T-helper 17 cell (primary cell): ENCODE measurements at places on chromosomes 12 and 14.

GRCh38 chr12:89750389-89751351 is 42.0 kb upstream of the ATP2B1 start:
- H3K4me3 ChIP-seq, result no peak overlapping the region
- no peaks in the 10 kb centered on the region for H3K27me3 ChIP-seq
- H3K27ac ChIP-seq, result no peak overlapping the region
- H3K4me1 ChIP-seq, result peaks cover 1% of the 10 kb centered on the region
- DNase-seq, result no peak

- H3K36me3 ChIP-seq, result peaks cover 8% of the 10 kb centered on the region
- peak overlapping the region; percentile 43 for H3K27ac ChIP-seq
- H3K4me3 ChIP-seq, result no peak overlapping the region
- no peaks in the 10 kb centered on the region for H3K27me3 ChIP-seq
- no peak for DNase-seq
Observed at GRCh38 chr12:120721866-120722265, 3.8 kb upstream of the ACADS start.

DNA sequence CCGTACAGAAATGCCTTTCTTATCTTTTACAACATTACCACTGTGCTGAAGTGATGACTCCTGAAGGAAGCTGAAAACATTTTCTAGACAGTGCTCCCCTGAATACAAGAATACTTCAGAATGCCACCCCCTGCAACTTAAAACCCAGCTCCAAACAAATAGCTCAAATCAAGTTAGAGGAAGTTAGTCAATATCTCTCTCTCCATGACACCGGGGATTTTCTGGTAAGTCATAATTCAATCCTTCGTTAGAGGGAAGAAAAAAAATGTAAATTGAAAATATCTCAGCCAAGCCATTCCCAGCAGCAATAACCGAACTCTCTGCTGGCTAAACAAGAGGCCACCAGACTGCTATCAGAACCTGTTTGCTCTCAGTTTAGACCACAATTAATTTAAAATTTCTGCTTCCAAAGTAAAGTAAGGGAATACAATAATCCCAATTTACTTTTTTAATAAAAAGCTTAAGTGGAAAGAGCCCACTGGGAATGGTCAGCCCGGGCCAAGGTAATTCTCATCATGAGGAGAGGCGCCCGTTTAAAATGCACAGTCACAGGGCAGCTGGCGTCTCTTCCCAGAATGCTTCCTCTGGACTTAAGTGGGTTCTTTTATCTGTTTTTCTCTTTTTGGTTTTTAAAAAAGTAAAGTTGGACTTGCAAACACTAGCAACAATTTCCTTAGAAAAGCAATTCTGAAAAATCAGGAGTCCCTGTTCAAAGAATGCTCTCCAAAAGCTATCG is 710.1 kb upstream of the STXBP6 start:
- no peaks in the 10 kb centered on the region for H3K4me1 ChIP-seq
- H3K27ac ChIP-seq, result no peak overlapping the region
- DNase-seq, result no peak
- no peaks in the 10 kb centered on the region for H3K27me3 ChIP-seq
- no peak overlapping the region for H3K4me3 ChIP-seq
- no peaks in the 10 kb centered on the region for H3K36me3 ChIP-seq

DNA sequence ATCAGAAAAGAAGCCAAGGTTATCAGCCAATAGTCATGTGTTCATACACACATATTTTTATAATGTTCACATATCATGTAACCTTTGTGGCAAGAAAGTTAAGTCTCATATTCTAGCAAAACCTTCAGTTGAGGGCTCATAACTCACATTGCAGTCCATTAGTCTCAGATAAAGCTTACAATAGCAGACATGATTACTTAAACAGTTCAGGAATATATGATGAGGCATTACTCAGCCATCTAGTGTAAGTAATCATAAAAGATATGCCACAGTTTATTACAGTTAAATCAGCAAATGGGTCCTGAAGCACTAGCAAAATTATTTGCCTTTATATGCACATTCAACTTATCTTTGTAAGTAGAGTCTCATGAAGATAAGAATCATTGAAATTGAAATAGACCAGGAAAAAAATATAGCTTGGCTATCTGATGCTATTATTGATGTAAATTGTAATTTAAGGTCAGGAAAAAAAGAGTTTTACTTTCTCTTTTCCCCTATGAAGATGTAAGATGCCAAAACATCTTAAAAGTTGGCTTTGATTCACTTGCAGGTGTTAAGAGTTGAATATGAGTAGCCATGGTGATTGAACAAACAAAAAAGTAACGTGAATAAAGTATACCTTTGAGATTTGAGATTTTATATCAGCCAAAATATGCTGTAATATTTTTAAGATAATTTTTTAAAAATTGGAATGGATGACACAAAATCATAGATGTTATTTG is 537.0 kb downstream of the SLC6A15 start:
- no peaks in the 10 kb centered on the region for H3K27me3 ChIP-seq
- no peak overlapping the region for H3K27ac ChIP-seq
- no peak overlapping the region for H3K4me3 ChIP-seq

DNA sequence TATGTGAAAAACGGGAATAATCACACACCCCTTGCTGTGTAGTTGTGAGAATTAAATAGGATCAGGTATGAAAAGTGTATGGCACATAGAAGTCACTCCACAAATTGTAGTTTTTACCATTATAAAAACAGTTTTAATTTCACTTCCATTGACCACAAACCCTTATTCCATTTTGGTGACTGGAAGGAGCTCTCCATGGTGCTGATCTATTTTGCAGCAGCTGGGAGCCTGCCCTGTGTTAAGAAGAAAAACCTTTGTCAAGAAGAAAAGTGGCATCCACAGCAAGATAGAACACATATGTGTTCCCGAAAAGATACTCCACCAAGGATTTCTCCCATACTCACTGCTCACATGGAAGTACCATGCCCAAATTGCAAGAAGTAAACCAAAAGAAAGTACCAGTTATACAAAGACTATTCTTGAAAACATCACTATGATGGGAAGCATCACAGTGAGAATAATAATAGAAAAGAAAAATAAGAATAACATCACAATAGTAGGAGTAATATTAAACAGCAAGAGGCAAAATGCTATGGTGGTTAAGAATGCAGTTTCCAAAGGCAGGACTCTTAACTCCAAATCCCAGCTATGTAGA is 58.7 kb downstream of the TUNAR start:
- H3K27ac ChIP-seq, result no peak overlapping the region
- no peaks in the 10 kb centered on the region for H3K27me3 ChIP-seq
- H3K4me1 ChIP-seq, result no peaks in the 10 kb centered on the region
- DNase-seq, result no peak

GRCh38 chr14:33163600-33163999 is 224.9 kb downstream of the NPAS3 start:
- H3K27ac ChIP-seq, result no peak overlapping the region
- no peaks in the 10 kb centered on the region for H3K36me3 ChIP-seq
- H3K27me3 ChIP-seq, result peaks cover 5% of the 10 kb centered on the region
- no peak for DNase-seq

GRCh38 chr12:2352203-2352602 is 299.4 kb downstream of the CACNA1C start:
- peaks cover 6% of the 10 kb centered on the region for H3K4me1 ChIP-seq
- no peaks in the 10 kb centered on the region for H3K36me3 ChIP-seq
- no peak overlapping the region for H3K4me3 ChIP-seq
- H3K27ac ChIP-seq, result no peak overlapping the region
- no peak for DNase-seq

GRCh38 chr12:52280319-52280795 is 5.9 kb downstream of the KRT86 start:
- no peaks in the 10 kb centered on the region for H3K36me3 ChIP-seq
- peaks cover 32% of the 10 kb centered on the region for H3K27me3 ChIP-seq
- peaks cover 4% of the 10 kb centered on the region for H3K4me1 ChIP-seq
- DNase-seq, result no peak

DNA sequence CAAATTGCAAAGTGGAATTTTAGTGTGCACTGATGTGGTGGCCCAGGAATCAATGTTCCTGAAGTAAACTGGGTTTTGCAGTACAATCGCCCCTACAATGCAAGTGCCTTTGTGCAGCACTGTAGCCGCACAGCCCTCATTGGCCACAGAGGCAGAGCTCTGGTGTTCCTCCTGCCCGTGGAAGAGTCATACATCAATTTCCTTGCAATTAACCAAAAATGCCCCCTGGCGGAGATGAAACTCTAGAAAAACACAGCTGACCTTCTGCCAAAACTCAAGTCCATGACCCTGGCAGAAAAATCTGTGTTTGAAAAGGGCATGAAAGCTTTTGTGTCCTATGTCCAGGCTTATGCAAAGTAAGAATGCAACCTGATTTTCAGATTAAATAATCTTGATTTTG is 117.9 kb upstream of the PRB2 start:
- DNase-seq, result no peak
- H3K27me3 ChIP-seq, result peaks cover 4% of the 10 kb centered on the region
- no peaks in the 10 kb centered on the region for H3K4me1 ChIP-seq
- no peak overlapping the region for H3K27ac ChIP-seq
- H3K36me3 ChIP-seq, result no peaks in the 10 kb centered on the region
- no peak overlapping the region for H3K4me3 ChIP-seq

DNA sequence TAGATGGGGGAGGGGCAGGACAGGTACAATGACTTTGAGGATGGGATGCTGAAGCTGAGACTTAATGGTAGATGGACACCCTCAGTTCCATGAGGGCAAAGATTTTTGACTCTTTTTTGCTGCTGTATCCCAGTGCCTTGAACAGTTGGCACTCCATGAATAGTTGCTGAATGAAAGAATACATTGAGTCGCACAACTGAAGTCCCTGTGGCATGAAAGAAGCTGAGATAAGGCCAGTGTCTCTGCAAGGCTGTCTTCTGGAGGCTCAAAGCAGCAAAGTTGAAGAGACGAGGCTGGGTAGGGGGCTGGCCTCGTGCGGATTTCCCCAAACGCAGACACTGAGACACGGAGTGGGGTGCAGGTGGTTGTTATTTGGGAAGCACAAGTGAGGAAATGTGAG is 179.3 kb downstream of the ADCK1 start:
- no peak overlapping the region for H3K4me3 ChIP-seq
- peaks cover 6% of the 10 kb centered on the region for H3K4me1 ChIP-seq
- H3K27ac ChIP-seq, result no peak overlapping the region
- DNase-seq, result no peak

DNA sequence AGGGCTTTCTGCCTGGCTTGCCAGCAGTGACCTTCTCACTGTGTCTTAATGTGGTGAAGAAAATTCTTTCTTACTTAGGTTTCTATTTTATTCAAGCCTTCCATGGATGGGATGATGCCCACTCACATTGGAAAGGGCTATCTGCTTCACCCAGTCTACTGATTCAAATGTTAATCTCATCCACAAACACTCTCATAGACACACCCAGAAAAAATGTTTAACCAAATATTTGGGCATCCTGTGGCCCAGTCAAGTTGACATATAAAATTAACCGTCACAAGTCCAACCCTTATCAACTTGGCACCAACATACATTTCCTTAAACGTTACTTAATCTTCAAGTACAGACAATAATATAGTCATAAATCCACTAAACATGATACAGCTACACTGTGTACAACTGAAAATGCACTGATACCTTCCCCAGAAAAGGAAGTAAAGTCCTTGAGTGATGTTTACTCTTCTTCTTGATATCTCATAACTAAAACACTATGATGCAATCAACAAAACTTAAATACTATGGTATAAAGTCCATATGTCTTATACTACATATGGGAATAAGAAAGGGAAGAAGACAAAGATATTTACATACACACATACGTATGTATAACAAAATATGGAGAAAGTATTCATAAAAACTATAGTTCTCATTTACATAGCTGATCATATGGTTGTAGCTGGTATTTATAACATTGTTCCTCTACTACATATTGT is 394.7 kb upstream of the NOVA1 start:
- no peak for DNase-seq
- H3K4me1 ChIP-seq, result no peaks in the 10 kb centered on the region
- H3K36me3 ChIP-seq, result no peaks in the 10 kb centered on the region
- H3K27ac ChIP-seq, result no peak overlapping the region
- H3K27me3 ChIP-seq, result no peaks in the 10 kb centered on the region

- H3K27me3 ChIP-seq, result peaks cover 19% of the 10 kb centered on the region
- H3K36me3 ChIP-seq, result peaks cover 3% of the 10 kb centered on the region
- H3K4me3 ChIP-seq, result peak overlapping the region; percentile 12
- DNase-seq, result no peak
Observed at GRCh38 chr14:59161561-59162175, 26.8 kb upstream of the DAAM1 start.

DNA sequence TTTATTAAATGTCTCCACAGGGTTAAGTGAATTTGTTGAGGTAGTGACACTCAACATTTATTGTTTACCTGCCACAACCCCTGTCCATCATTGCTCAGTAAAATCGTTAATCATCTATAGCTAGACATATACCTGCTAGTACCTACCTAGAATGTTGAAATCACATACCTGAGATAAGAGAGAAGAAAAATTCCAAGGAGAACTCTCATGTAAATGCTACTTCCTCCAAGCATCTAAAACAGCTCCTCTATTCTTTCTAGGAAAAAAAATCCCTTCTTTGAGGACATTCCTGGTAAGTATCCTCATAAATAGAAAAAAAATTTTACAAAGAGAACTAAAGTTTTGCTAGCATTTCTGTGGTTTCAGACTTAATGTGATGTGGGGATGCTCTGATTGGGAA is 325.1 kb downstream of the DAD1 start:
- no peaks in the 10 kb centered on the region for H3K36me3 ChIP-seq
- H3K4me1 ChIP-seq, result no peaks in the 10 kb centered on the region
- H3K27me3 ChIP-seq, result no peaks in the 10 kb centered on the region
- H3K4me3 ChIP-seq, result no peak overlapping the region
- no peak overlapping the region for H3K27ac ChIP-seq
- DNase-seq, result no peak

DNA sequence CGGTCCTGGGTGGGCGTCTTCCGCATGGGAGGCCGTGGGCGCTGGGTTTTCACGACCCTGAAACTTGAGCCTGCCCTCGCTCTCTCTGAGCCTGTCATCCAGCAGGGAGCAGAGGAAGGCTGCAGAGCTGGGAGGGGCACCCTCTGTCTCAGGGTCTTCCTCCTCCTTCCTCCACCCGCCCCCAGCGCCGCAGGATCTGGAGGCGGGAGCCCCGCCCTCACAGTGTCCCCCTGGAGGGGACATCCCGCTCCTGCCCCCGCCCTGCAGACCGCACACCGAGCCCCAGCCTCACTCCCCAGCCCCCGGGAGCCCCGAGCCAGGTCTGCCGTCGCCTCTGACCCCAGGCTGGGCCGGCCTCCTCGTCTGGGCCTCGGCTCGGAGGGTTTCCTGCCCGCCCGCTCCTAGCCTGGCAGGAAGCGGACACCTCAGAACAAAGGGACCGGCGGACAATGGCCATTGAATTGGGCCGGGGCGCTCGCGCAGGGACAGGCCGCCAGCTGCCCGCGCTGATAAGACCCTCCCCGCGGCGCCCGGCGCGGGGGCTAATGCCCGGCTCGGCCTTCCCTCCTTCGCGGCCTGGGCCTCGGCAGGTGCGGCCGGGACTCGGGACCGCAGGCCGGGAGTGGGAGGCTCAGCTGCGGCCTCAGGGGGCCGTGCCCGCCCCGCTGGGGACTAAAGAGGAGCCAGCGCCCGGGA is 15.3 kb upstream of the NUDT14 start:
- H3K4me3 ChIP-seq, result no peak overlapping the region
- peaks cover 9% of the 10 kb centered on the region for H3K36me3 ChIP-seq
- no peak overlapping the region for H3K27ac ChIP-seq
- peaks cover 41% of the 10 kb centered on the region for H3K27me3 ChIP-seq
- peaks cover 19% of the 10 kb centered on the region for H3K4me1 ChIP-seq

DNA sequence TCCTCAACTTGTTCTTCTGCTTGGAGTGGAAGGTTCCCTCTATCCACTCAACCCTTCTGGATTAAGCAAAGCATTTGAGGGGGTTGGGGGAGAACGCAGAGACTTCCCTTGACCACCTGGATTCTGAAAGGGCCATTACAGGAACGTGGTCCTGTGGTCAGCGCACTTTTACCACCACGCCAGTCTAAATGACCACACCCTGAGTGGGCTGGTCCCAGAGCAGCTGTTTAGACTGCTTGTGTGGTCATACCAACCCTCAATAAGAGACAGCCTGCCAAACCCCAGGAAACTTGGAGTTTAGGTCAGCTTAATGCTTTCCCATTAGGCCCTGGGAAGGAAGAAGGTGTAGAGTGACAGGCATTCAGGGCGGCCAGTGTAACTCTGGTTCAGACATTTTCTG is 165.5 kb upstream of the ATP2B1 start:
- H3K36me3 ChIP-seq, result no peaks in the 10 kb centered on the region
- H3K27me3 ChIP-seq, result no peaks in the 10 kb centered on the region
